Cardiac muscle cell (in vitro differentiated cells and primary cell): ENCODE measurements at places on chromosomes 12 and 14. TPM values are rescaled to one million over a fixed set of nuclear protein-coding genes. Genes with fewer than 3 reads are reported as not detected.

Gene CD163
- 0.06 TPM in 1 of 2 replicates, not detected in the other for total RNA-seq

Gene ZNF641
- 12.5 and 14.7 TPM in 2 replicates for total RNA-seq

DNA sequence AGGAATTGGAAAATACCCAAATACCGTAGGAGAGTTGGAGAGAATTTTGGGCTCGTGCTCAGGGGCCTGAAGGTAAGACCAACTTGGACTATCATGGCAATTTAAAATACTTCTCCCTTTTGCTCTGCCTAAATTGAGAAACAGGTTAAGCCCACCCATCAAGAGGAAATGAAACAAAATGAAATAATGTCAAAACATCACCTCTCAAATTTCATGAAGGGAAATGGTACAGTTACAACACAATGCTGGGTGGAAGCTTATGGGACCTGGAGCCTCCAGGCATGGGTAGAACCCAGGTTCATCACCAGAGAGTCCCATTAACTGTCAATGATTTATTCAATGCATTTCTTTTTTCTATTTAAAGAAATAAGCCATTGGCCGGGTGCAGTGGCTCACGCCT is 33.7 kb downstream of the FOS start:
- DNase-seq, result no peak

GRCh38 chr12:122190842-122191668 is 8.1 kb downstream of the LRRC43 start:
- peak; percentile 62 for DNase-seq

DNA sequence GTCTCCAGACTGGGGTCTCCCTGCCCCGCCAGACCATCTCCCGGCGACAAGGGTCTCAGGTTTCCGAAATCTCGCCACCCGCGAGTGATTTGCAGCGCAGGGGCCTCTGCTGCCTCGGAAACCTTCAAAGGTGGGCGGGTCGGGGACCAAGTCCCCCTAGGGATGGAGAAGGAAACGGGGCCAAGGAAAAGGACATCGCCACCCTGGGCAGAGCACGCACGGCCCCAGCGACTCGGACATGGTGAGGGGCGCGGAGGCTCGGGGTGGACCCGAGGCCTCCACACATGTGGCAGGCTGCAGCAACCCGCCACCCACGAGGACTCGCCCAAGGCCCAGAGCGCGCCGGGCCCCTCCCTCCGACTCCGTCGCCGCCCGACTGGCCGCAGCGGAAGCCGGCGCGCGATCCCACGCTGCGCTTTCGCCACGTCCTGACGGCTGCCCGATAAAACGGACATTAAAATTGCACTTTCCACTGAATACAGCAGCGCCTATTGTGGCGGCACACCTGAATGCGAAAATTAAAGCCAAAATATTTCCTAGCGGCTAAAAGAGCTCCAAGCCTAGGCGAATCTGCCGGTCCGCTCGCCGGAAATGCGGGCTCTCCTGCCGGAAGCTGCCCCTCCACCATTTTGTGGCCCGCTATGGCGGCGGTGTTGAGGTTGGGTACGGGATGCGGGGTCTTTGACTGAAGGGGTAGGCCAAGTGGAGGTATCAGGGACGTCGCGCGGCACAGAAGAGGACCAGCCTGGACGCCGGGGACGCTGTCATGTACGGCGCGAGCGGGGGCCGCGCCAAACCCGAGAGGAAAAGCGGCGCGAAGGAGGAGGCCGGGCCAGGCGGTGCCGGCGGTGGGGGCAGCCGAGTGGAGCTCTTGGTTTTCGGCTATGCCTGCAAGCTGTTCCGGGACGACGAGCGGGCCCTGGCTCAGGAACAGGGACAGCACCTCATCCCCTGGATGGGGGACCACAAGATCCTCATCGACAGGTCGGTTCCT is at the start of gene SFSWAP:
Gene SFSWAP (plus strand): TSS at position 627 of the 994 bp plus-strand sequence. CDS start 140 bp downstream, at position 767.
- peak; percentile 87 for DNase-seq

- peak; percentile 20 for DNase-seq
Observed at GRCh38 chr14:29352706-29353080, 575.0 kb downstream of the PRKD1 start.

DNA sequence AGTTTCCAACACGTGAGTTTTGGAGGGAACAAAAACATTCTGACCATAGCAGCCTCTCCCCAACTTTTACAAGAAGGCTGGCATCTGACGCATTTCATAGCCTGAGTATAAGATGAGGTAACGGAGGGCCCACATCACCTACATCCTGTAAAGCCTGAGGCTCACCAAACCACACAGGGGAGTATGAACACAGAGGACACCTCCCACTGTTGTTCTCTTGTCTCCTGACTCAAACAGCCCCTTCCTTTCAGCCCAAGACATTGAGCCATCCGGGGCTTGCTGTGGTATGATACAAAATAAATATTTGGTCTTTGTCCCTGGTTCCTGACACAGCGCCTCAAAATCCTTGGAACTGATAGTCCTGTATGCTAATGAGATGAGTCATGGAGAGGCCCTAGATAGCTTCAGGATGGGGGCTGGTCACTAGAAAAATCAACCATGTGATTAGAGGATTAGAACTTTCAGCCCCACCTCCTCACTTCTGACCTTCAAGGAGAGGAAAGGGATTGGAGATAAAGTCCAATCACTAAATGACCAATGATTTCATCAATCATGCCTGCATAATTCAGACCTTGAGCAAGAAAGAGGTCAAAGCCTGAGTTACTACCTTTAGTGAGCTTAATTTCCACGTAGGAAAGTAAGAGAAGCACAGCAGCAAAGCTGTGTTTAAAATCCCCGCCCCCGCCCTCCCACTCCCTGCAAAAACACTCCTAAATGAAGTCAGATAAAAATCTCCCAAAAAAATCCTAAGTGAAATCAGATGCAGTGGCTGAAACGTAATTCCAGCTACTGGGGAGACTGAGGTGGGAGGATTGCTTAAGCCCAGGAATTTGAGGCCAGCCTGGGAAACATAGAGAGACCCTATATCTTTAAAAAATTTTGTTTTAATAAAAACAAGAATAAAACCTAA is 236.4 kb downstream of the PCNX1 start:
- DNase-seq, result peak; percentile 73

GRCh38 chr12:12217018-12217359 is 49.9 kb downstream of the LRP6 start:
- no peak for DNase-seq

DNA sequence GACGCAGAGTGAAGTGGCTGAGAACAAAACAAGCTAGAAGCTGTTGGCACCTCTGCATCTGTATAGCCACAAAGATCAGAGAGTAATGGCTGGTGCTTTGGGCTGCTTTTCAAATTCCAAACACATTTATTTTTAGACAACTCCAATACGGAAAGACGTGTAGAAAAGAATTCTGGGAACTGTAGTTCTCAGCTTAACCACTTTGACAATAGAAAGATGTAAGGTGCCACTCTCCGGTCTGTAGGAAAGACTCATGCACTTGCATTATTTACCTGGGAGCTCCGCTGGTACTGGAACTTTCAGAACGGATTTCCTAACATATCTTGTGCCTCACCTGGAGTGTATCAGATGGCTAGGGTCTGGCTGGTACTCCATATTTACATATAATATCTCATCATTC is 1.8 kb upstream of the OR4K2 start:
- DNase-seq, result no peak

DNA sequence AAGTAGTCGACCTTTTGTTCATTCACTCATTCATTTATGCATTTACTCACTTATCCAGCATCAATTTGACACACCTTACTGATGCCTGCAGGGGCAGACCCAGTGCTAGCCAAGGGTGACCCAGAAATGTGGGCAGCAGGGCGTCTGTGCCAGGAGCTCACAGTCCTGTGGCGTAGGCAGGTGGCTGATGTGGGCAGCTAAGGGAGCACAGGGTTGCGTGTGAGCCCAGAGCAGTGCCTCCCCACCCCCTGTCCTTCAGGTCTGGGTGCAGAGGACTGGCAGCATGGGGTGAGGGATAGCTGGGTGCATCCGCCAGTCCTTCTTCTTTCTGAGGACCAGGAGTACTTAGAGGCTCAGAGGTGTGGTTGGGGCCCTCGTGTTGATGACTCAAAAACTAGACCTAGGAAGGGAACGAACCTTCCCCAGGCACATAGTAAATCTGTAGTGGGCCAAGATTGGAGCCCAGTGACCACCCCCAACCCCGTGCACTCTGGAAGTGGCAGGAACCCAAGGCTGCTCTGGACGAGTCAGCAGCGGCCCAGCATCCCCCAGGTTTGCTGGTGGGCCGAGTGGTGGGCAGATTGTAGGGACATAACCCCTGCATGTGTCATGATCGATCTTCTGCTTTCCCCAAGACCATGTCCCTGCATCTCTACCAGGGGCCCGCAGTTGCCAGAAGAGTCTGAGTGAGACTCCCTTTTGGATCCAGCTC is 63.9 kb downstream of the BEGAIN start:
- DNase-seq, result no peak

DNA sequence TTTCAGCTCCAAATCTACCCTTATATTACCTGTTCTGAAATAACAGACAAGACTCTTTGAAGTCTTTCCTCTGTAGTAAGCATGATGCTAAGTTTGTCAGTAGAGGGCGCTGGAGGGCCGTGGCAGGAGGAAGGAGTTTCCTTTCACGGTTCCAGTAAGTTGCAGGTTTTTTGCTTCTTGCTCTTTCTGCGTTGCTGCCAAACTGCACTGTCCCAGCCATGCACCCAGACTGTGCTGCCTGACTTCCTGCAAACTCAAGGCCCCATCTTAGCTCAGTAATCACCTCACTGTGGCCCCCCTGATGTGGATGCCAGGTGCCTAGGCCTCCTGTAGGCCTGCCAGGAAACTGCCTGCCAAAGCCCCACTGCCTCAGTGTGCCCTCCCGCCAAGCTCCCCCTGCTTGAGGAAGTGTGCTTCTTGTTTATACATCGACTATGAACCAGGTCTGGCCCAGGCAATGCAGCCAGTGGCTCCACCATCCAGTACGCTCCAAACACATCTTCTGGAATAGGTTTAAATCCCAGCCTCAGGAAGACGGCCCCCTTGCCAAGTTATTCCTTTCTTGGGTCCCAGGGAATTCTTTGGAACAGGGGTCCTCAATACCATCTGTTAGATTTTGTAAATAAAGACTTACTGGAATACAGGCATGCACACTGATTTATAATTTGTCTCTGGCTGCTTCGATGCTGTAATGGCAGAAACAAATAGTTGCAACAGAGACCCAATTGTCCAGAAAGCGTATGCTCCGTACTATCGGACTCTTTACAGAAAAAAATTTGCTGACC is 193.7 kb upstream of the LRIG3 start:
- peak; percentile 90 for DNase-seq

GRCh38 chr12:6280053-6280469 is 30.4 kb upstream of the PLEKHG6 start:
- DNase-seq, result no peak

GRCh38 chr14:60933920-60934655 is 46.8 kb downstream of the TRMT5 start:
- no peak for DNase-seq

Gene KCNA5
- total RNA-seq, result 5.1 TPM in 2 replicates

DNA sequence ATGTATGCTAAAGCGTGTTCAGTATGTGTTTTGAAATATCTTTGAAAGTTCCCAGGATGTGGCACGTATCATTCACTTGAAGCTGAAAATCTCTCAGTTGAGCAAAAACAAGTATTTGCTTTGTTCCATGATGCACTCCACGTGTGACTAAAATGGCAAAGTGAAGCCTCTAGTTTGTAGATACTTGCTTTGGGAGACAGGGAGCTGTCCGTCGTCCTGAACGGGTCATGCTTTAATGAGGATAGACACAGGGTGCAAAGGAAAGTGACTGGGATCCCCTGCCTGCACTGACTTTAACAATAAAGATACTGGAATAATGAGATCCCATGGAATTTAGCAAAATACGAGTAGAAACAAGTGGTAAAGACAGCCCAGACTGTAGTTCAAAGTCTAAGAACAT is 991.4 kb downstream of the NRXN3 start:
- peak; percentile 20 for DNase-seq

DNA sequence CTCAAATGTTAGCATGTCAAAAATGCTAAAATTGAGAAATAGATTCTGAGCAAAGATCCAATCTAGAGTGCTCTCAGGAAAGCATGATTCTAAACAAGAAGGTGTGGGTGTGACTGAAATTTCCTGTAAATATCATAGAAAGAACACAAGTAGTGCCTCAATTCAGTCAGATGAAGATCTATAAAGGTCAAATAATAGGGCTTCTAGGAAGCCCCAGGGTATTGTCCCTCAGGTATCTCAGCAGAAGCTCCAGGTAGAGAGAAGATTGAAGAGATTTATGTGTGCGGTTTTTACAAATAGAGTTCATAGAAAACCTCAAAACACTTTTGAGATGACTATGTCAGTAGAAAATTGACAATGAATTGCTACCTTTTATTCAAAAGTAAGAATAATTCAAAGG is 13.0 kb downstream of the KLRD1 start:
- no peak for DNase-seq

DNA sequence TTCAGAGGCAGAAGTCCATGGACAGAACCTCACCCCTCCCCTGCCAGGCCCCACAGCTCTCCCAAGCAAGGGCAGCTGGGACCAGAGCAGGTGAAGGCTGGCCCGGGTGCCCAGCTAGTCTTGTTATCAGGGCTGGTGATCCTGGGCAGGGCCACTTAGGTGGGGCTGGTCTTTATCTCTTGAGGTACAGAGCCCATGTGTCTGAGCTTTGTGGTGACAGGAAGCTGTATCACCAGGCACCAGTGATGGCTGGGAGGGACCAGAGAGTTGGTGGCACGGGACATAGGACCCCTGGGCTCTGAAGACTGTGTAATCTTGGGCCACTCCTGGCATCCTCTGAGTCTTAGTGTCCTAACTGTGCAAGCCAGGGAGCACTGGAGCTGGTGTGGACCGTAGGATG is 12.8 kb upstream of the HPD start:
- DNase-seq, result no peak

Gene TAS2R19
- total RNA-seq, result 1.8 and 3.5 TPM in 2 replicates

Gene CMKLR1
- not detected in 2 replicates for total RNA-seq

Gene ZNF268
- total RNA-seq, result 21.6 and 34.1 TPM in 2 replicates

Gene COL2A1
- 469 and 596 TPM in 2 replicates for total RNA-seq

Gene PLEKHD1
- 0.12 and 0.21 TPM in 2 replicates for total RNA-seq

DNA sequence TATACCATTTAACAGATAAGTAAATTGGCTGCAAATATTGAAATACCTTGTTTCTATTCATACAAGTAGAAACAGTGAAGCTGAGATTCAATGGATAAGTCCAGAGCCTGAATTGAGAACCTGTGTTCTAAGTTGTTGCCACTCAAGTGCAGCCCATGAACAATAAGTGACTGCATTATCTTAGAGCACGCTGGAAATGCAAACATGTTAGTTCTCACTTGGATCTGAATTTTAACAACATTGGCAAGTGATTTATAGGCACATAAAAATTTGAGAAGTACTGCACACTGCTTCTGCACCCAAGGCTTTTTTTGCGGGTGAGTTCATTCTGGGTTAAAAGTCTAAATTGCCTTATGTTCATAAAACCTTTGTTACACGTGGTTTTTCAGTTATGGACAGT is 484.3 kb downstream of the NAV3 start:
- DNase-seq, result no peak

GRCh38 chr12:15038137-15038536 is 65.3 kb downstream of the PDE6H start:
- no peak for DNase-seq

Gene SELPLG
- total RNA-seq, result 1.4 and 2.9 TPM in 2 replicates

DNA sequence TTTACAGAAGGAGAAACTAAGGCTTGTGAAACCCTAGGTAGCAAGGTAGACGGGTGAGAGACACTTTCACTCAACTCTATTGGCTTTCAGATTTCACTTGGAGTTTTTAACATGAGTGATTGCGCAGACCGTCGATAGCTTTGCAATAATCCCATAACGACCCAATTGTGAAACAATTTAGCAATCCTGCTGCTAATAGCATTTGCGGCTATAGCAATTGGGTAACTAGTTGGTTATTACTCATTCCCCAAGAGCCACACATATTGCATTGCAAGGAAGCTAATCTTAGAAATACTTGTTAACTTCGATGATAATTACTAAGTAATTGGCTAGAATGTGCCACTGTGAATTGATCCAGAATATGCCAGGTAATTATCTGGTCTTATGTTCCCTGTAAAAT is 159.9 kb upstream of the NOS1 start:
- DNase-seq, result no peak
